ENCODE measurements at places on chromosomes 13 and 19.
A peak's percentile ranks its signal among the peaks of the same experiment; 100 is the strongest.

DNA sequence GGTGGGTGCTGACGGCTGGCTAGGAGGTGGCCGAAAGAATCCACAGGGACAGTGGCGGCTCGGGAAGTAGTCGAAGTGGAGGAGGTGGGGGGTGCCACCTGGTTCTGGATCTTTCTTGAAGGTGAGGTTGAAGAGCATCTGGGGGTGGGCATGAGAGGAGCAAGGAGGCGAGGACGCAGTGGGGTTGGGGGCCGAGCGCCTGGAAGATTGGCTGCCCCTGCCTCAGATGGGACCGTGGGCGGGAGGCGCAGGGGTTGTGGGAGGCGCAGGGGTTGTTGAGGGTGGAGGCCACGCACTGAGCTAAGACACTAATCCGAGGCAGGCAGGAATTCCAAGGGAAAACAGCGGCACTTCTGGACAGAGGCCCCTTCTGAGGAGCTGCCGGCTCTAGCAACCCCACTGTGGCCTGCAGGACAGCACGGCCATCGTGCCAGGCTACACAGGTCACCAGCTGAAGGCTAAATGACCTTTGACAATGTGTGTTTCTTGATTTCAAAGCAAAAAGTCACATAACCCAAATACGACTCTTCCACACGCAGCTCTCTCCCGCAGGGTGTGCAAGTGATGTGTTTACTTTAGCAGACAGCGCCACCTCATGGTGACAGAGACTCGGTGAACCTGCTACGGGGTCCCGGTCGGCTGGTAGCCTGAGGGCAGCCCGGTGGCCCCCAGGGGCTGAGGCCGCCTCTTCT is 44.1 kb upstream of the RANBP3 start:
- DNase-seq = peak; percentile 81

GRCh38 chr13:76860706-76861105 is 25.5 kb downstream of the KCTD12 start:
- DNase-seq = no peak

DNA sequence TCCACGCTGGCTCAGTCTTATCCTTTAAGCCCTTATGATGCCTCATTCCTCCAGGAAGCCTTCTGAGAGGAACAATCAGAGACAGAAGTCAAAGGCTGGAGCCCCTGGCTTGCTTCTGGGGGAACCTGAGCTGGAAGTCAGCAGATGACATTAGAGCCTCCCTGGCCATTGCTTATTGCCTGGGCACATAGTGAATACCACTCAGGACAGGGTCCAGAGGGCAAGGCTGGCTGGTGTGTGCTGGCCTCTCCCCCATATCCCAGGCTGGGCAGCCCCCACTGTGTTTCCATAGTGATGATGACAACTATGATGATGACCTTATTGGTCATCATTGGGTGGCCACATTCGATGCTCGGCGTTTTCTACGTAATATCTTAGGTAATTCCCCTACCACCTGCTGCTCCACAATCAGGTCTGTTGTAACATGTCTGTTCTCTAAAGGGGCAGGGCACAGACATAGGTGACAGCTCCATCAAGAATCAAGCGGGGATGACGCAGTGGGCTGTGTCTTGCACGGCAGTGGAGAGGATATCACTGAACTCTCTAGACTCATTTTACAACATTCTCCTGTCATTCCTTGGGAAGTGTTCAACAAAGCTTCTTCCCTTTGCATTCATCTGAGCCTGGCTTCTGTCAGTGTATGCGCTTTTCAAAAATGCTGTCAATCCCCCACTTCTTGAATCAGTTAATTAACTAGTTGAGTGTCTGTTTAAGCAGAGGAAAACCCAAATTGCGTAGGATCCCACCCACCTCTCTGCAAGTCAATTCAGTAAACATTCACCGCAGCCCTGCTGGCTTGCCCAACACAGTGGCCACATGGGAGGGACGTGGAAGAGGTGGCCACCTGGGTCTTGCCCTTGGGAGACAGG is 89.4 kb upstream of the TSHZ3 start:
- no peak for DNase-seq

GRCh38 chr13:112477070-112477619 is 101.0 kb downstream of the SPACA7 start:
- no peak for DNase-seq

- DNase-seq = peak; percentile 89
Measured at GRCh38 chr19:36418287-36419001, at the start of gene ZFP82. Gene ZFP82, minus strand, starts transcription at chr19:36418644. Its CDS starts 8,855 bp downstream, at chr19:36409789.

DNA sequence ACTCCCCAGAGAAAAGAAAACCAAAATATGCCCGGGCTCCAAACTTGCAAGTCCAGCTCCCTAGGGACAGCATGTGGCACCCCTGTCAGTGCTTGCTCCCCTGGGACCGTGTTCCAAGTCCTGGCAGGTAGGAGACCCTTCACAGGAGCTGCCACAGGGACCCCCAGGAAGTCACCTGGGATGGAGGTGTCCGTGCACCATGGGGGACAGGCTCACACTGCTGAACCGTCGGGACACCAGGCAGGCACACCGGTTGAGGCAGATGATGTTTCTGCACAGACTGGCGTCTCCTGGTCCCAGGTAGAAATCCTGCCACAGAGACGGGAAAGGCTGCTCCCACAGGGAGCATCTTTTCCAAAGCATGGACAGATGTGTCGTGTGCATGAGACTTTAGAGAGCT is 11.7 kb upstream of the PROZ start:
- DNase-seq = no peak
